ENCODE measurements at places on chromosomes 5 and 9.

GRCh38 chr5:121313886-121314285 is 537.8 kb upstream of the FTMT start:
- no peak for DNase-seq

DNA sequence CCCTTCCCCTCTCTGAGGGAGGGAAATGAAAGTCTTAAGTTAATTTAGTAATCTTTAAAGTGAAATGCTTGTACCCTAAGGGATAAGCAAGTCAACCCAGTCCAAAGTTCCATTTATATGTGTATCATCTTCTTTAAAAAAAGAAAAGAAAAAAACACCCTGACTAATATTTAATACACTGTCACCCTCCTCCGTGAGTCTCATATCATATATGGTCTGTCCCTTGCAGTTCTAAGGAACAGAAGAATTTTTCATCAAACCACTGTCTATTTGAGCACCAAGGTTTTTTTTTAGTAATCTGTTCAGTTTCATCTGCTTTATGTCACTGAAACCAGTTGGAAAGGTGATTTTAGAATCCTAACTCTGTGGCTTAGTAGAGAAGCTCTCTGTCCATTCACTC is 15.2 kb downstream of the TNIP1 start:
- no peak for DNase-seq

- no peak for DNase-seq
These were observed 473.0 kb downstream of the CETN3 start for GRCh38 chr5:89936576-89936975.

DNA sequence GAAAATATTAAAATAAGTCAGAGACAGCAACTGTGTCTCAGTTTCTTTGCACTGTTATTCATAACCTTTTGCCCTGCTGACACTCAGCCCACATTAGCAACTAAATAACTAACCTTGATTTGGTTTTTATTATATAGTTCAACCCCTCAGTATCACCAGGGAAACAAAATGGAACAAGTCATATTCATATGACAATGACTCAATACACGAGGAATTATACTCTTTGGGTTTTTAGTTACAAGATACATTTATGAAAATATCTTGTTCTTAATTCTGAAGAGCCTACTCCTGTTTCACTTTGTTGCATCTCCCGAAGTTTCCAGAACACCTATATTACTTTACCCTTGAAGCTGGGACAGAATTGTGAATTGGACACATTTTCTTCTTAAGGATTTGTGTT is 845.4 kb downstream of the EFNA5 start:
- DNase-seq, result no peak

DNA sequence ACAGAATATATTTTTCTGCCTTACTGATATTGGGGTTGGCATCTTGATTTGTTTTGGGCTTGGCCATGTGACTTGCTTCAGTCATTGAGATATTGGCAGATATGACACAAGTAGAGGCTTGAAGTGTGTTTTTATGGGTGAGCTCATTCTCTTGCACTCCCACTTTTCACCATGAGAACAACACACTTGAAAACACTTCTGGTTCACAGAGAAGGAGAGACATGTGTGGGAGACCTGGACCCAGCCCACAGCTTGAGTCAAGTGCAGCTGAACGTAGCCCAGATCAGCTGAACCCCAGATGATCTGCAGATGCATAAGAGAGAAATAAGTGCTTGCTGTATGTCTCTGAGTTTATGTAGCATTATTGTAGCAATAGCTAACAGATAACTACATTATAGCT is 155.4 kb downstream of the SEMA6A start:
- DNase-seq, result no peak

GRCh38 chr5:52043543-52043942 is 660.3 kb downstream of the ISL1 start:
- DNase-seq, result no peak

All from left hindlimb (tissue), 1 donor.